ENCODE measurements at places on chromosomes 7 and 10.

GRCh38 chr7:14859267-14859666 is 43.3 kb downstream of the DGKB start:
- DNase-seq = no peak

DNA sequence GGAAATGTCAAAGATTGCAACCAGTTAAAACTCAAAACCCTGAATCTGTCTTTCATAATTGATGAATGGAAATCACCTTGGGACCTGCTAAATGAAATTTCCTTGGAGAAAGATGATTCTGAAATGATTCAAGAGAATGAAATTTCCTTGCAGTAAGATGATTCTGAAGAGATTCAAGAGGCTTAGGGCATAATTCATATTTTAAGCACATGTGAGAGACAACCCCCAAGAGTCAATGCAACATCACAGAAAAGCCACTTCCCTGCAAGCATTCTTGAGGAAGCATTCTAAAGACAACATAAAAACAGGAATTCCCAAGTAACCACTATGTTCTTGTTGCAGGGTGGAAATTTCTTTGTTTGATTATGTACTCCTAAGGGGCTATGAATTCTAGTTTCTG is 113.7 kb downstream of the RELN start:
- no peak for DNase-seq

GRCh38 chr7:151056666-151057505 is 811 bp downstream of the CDK5 start:
- no peak for DNase-seq

DNA sequence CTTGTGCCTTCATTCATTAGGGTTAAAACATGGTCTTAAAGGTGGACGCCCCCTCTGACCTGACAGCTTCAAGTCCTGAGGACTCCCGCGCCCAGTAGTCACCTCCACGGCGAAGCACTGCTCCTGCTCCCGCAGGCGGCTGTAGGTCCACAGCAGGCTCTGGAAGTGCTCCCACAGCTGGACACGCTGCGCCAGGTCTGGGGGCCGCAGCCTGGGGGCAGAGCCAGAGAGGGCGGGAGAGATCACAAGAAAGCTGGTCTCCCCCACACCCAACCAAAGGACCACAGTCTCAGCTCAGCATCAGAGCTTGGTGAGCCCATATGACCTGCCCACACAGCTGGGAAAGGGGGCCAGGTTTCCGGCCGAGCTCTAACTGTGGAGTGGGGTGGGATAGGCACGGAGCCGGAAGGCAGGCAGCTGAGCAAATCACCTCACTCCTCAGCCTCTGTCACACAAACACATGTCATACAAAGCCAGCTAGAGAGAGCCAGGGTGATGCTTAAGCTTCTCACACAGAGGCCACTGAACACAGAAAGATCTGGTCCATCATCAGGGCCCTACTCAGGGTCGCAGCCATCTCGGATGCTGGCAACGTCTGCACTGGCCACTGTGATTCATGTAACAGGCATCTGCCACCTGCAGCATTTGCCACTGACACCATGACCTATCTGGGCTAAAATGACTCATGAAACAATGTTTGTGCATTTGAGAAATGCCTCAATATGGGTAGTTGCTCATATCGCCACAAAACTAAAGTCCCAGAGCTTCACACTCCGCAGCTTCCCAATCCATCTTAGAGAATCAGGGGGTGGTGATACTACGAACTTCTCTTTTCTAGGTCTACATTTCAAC is 12.6 kb downstream of the HPS1 start:
- DNase-seq = no peak

GRCh38 chr10:97927622-97928021 is 78.0 kb downstream of the GOLGA7B start:
- no peak for DNase-seq

- DNase-seq = no peak
These were observed 52.1 kb downstream of the CFAP46 start for GRCh38 chr10:132890301-132890700.

GRCh38 chr7:22179442-22179879 is 177.5 kb downstream of the RAPGEF5 start:
- DNase-seq = no peak

- DNase-seq = no peak
These were observed at the start of gene MSS51 for GRCh38 chr10:73433538-73433867. Gene MSS51, minus strand, starts transcription at chr10:73433561. Its CDS starts 5,277 bp downstream, at chr10:73428284.

GRCh38 chr7:74306730-74307469 is 17.7 kb downstream of the CLIP2 start:
- DNase-seq = peak; percentile 55

DNA sequence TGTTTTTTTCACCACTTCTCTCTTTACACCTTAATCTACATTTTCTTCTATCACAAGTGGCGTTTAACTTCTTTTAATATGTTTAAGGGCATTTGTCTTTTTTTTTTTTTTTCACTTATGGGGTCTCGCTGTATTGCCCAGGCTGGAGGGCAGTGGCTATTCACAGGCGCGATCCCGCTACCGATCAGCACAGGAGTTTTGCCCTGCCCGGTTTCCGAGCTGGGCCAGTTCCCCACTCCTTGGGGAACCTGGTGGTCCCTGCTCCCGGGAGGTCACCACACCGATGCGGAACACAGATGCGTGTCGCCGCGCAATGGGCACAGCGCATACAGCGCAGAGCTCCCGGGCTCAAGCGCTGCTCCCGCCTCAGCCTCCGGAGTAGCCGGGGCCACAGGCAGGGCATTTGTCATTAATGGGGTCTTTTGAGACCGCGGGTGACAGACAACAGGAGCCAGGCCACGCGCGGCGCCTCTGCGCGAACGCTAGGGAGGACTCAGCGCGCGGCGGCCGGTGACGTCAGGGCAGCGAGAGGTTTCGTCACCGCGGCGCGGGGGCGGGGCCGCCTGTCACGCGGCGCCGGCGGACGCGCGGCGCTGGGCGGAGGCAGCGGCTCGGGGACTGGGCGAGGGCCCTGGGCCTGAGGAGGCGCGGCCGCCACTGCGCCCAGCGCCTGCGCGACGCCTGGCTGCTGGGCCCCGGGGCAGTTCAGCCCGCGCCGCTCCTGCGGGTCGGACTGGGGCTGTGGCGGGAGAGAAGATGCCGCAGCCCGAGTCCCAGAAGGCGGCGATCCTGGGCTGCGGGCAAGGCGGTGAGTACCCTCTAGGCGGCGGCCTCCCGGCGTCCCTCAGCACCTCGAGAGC is at the start of gene GALNT11:
GALNT11 (plus strand) TSS at position 598 of the 860 bp plus-strand sequence. CDS start 68,554 bp downstream, outside the sequence.
- DNase-seq = peak; percentile 96

DNA sequence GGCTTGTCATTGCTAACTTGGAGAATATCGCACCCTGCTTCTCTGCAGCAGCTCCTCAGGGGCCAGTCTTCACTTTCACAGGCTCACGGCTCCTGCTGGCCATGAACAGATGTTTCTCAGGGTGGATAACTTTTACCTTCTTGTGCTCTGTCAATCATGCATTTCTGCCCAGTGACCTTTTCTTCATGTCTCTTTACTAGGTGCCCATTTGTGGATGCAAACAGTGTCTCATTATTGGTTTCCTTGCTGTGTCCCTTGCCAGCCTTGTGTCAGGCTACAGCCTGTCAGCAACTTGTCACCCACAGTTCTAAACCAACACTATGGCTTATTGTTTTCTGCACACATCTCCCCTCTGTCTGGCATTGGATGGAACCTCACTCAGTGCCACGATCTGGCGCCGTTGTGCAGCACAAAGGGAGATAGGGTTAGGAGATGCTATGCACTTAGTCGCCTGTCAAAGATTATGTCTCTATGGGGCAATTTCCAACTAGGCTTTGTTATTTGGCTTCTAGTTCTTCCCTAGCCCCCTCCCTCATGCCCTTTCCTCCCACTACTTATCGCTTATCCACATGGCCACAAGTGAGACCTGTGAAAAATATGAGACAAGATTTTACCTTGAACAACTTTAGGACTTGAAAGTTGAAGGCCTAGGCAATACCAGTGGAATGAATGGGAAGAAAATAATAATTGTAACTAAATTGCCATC is 45.7 kb upstream of the NXPH1 start:
- no peak for DNase-seq

DNA sequence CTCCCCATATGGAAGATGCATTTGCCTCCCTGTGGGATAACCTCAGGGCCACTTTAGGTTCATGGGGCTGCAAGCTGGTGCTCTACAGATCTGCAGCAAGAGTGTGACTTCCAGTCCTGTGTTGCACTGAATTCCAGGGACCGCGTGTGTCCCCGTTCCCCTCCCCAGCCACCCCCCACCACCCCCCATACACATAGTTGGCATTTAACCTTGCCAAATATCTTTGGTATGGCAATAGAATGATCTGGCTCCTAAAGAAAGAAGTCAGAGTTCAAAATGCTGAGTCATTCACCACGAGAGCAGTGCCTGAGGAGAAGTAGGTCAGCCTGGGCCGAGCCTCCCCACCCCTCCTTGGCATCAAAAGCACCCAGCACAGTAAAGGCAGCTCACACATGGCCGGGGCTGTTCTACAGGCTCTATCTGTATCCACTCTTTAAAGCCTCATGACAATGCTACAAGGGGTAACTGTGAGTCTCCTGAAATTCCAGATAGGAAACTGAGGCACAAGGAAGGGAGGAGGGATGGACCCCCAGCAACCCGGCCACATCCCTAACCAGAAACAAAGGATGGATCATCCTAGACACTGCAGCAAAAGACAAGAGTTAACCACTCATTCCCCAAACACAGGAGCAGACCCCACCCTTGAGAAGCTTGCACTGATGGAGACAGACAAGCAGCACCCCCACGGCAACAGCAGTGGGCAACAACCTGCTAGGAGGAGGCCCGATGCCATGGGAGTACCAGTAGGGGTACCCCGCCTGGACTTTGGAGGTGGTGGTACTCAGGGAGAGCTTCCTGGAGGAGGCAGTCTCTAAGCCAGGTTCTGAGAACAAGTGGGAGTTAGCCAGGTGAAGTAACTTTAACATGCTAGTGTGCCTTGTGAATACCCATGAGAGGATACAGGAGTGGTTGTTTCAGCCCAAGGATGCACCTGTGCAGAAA is 70.3 kb upstream of the NANOS1 start:
- no peak for DNase-seq

- DNase-seq = no peak
These were observed 1238.9 kb downstream of the XPNPEP1 start for GRCh38 chr10:108684431-108684830.

GRCh38 chr7:98815313-98815712 is 54.5 kb downstream of the TMEM130 start:
- no peak for DNase-seq

- DNase-seq = no peak
These were observed 45.9 kb upstream of the GNAI1 start for GRCh38 chr7:80088705-80089104.

DNA sequence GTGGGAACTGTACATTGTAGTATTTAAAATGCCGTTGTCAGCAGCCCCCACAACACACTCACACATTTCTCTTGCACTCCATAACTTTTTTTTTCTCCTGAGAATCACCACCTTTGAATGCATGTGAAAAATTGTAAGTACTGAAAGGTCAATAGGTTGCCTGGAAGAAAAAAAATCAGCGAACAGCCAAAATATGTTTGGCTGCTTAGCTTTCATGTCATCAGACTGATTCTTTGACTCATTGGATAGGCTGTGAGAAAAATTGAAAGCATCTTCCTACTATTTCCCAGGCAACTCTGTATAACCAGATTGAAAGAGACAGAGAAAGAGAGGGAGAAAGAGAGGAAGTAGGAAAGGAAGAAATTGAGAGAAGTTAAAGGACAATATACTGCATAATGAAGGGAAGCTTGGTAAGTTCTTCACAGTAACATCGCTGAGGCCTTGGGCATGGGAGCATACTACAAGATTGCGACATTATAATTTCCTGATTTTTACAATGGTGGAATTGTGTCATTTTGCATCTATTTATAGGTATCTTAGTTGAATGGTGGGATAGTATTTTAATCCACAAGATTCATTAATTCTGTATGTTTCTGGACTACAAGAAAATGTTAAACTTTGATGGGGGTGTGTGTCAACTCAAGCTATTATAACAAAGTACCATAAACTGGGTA is 249.3 kb upstream of the KCND2 start:
- no peak for DNase-seq

DNA sequence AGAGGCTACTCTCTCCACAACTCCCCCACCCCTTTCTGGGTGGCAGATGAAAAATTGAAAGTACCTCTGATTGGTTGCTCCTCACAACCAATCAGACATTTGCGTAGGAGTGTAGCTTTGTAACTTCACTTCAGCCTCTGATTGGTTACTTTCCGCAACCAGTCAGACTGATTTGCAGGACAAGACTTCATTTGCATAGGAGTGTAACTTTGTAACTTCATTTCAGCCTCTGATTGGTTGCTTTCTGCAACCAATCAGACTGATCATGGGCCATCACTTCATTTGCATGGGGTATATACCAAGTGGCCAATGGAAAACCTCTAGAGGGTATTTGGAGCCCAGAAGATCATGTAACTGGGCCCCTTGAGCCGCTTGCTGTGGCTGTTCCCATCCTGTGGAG is 25.6 kb downstream of the CDNF start:
- DNase-seq = no peak

DNA sequence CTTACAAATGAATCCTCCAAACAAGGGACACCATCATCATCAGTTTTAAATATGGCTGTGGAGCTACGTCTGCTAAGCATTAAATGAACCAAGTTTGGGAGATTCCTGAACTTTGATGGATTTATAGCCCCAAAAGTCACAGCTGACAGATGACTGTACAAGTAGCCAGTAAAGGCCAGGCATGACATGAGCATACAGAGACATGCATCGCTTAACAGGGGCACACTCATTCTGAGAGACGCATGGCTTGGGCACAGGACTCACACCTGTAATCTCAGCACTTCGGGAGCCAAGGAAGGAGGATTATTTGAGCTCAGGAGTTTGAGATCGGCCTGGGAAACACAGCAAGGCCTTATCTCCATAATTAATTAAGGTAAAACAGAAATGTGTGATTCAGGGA is 166.2 kb downstream of the PARD3 start:
- DNase-seq = no peak

- DNase-seq = peak; percentile 72
These were observed 72.4 kb upstream of the SP4 start for GRCh38 chr7:21355406-21355874.

- DNase-seq = no peak
These were observed 27.4 kb upstream of the ATRNL1 start for GRCh38 chr10:115065801-115066200.

DNA sequence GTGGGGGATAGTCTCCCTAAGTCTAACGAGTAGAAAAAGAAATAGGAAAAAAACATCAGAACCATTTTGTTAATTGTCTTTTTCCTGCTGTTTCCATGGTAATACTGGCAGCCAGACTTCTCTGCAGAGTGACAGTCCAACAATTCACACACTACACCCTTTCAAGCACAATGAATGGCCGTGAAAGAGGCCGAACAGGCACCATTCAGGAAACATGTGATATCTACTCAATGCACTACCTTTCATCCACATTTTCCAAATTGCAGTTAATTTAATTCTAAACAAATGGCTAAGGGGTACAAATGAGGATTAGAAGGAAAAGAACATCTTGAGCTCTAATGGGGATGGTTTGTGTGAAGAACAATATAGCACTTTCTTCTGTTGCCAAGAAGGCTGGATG is 358.5 kb upstream of the ANKRD30A start:
- no peak for DNase-seq

DNA sequence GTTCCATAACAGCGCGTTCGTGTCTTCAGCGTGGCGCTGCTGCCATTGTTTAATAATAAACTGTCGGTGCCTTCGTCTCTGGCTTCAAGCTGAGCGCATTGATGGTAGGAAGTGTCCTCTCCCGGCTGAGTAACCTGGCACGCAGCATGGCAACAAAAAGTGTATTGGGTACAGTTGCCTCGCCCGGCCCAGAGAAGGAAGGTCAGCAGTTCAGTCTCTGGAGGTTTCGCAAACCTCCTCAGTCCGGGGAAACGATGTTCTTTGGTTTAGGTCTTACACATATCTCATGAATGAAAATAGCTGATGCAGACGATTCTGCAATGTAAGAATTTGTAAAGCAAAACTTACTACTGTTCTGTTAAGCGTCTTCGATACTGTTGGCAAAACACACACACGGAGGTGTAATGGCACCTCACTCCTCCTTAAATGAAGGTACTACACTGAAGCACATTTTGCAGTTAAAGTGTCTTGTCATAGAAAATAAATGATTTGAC is 739 bp upstream of the CCDC186 start:
- peak; percentile 30 for DNase-seq

Measured in GM20000 (cell line).